ENCODE measurements at places on chromosomes 4 and X. TPM values are rescaled to one million over a fixed set of nuclear protein-coding genes. Genes with fewer than 3 reads are reported as not detected.

DNA sequence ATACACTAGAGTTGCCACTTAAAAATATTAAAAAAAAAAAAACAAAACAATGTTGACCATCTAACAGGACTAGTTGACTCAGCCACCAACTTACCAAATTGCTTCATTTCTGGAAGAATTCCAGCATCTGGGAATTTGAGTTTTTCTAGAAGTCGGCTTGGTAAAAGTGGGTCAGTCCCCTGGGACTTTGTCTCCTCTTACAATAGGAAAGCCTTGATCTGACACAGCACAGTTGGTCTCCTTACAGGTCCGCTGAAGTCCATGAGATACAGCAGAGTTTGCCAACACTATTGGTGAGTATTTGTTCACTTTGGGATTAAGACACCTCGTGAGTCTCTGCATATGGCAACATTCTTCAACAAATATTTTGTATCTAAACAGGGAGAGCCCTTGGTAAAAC is 18.2 kb upstream of the DDIT4L start:
- DNase-seq, result no peak

DNA sequence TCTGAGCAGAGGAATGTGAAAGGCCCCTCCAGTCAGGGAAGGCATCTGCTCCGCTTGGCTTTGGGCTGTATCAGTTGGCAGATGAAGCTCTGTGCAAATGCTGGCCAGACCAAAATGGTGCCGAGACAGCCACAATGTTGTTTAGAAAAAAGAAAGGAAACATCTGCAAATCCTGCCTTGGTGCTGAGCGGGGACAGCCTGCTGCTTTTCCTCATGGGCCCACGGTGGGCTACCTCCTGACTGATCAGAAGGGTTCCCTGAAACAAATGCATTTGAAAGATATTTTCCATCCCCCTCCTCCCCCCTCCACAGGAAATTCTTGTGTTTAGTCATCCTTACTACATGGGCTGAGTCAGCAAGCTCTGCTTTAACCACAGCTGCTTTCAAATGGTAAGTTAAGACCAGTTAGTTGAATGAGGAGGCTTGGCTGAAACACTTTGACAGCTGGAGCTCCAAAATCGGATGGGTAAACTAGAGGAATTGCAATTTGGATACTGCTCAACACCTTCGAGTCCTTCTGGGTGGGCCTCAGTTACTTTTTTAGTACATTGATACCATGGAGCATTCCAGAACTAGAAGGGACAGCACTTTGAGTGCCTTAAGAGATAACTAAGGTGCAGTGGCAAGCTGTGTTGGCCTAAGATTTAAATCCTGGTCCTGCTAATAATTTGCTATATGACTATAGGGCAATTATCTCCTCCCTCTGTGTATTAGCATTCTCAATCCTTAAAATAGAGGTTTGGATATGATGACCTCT is 36.0 kb downstream of the PLAC1 start:
- DNase-seq, result no peak

- no peak for DNase-seq
These were observed 32.8 kb upstream of the MAML3 start for GRCh38 chr4:140186651-140187315.

DNA sequence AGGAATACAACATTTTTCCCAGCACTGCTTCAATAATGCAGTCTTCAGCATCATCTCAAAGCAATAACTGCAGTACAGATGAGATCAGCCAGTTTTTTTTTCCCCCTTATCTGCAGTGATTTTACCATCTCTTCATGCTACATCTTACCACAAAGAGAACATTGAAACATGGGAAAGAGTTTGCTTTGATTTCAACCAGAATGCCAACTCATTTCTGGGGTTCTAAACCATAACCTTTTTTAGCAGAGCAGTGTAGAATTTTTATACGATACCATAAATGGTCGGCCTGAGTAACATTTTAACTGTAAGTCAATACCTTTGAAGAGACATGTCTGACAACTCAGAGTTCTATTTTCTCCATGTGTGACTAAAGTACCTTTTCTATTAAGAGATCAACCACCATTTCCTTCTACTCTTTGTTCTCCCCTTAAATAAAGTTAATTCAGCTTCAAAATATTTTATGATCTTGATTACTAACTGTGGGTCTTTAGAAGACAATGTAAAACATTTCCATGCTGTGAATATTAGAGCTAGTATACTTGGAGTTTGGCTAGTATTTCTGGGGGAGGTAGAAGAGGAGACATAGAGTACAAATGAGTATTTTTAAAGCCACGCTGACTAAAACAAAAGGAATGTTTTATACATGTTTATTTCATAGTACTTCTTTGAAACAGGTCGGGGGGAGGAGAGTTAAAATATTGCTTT is 69.1 kb downstream of the TET2 start:
- no peak for DNase-seq

- no peak for DNase-seq
These were observed 18.4 kb downstream of the MAGEB17 start for GRCh38 chrX:16185725-16186136.

AREG gene
- total RNA-seq, result 6.0 TPM

GRCh38 chr4:13872155-13872554 is 244.6 kb upstream of the BOD1L1 start:
- no peak for DNase-seq

HPGDS gene
- 7.5 TPM for total RNA-seq

- no peak for DNase-seq
These were observed 555.4 kb downstream of the STPG2 start for GRCh38 chr4:97587912-97588311.

- DNase-seq, result no peak
These were observed 7.4 kb downstream of the RAB33A start for GRCh38 chrX:130179170-130179569.

CT45A1 gene
- not detected for total RNA-seq

DNA sequence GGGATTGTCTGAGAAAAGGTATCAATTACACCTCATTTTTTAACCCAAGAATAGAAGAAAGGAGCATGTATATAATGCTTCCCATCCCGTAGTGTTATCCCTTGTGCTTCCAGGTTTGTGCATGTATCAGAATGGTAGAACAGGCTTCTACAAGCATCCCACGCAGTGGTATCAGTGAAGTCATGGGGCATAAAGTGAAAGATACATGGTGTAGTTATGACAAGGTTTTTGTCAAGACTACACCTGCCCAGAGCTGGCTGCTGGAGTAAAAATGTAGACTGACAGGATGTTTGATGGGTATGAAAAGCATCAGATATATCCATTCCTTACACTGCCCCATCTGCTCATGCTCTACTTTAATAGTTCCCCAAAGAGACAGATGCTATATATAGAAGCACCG is 9.5 kb downstream of the TLR1 start:
- no peak for DNase-seq

SLC10A6 gene
- total RNA-seq, result 3.6 TPM

NXT2 gene
- 6.0 TPM for total RNA-seq

GRCh38 chr4:8832113-8832915 is 39.3 kb downstream of the HMX1 start:
- peak; percentile 78 for DNase-seq

DNA sequence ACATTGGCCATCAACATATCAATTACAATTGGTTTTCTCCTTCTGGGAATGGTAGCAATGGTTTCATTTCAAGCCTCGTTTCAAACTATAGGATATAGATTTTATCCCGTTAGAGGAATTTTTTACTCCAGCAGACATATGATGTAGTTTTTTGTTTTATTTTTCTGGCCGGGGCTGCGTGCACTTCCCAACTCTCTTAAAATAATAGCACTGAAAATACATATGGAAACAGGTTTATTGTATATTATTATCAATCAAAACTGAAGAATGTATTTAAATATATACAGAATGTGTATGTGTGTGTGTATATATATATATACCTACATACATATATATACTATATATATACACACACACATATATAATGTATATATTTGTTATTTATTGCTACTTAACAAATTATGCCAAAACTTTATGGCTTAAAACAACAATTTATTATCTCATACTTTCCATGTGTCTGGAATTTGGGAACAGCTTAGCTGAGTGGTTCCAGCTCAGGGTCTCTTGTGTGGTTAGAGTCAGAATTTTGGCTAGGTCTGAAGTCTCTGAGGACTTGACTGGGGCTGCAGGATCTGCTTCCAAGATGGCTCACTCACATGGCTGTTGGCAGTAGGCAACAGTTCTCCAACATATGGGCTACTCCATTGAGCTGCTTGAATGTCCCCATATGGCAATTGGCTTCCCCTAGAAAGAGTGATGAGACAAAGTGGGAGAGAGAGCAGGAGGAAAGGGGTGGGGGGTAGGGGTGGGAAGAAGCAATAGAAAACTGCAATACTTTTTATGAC is 314.1 kb downstream of the PPP1R2C start:
- DNase-seq, result no peak

FAT4 gene
- total RNA-seq, result 22.8 TPM

DNA sequence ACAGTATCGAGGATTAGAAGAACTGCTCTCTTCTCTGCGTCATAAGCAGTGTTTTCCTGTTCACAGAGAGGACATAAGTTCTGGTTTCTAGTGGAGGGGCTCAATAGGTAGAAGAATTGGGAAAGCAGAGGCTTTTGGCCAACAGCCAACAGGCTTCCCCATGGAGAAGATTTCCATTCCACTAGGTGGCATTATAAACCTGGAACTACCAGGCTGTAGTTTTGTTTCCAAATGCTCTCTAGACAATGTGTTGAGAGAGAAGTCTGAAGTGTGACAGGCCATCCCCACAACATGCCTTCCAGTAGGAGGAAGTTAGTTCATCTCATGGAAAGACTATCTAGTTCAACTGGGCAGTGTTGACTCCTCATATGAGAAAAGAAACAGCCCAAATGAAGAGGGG is 63.8 kb upstream of the ANXA10 start:
- DNase-seq, result no peak

- DNase-seq, result no peak
These were observed 60.6 kb downstream of the ELOVL6 start for GRCh38 chr4:110137829-110138228.

ASB5 gene
- 2.5 TPM for total RNA-seq

MSX1 gene
- 20.8 TPM for total RNA-seq

ZNF185 gene
- 7.9 TPM for total RNA-seq

DNA sequence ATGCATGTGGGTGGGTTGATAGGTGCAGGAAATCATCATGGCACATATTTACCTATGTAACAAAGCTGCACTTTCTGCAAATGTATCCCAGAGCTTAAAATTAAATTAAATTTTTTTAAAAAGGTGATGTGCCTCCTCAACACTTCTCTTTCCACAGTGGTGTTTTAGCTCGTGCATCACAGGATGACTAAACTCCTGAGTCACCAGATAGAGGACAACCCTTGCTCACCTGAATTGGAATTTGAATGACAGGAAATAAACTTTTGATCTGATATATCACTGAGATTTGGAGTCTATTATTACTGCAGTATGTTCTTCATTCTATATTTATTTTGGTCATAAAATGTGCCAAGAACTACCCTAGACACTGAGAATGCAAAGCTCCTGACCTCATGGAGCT is 185.3 kb downstream of the MAPK10 start:
- DNase-seq, result no peak

- DNase-seq, result no peak
These were observed 28.7 kb upstream of the IL9R start for GRCh38 chrX:155968791-155969190.

DNA sequence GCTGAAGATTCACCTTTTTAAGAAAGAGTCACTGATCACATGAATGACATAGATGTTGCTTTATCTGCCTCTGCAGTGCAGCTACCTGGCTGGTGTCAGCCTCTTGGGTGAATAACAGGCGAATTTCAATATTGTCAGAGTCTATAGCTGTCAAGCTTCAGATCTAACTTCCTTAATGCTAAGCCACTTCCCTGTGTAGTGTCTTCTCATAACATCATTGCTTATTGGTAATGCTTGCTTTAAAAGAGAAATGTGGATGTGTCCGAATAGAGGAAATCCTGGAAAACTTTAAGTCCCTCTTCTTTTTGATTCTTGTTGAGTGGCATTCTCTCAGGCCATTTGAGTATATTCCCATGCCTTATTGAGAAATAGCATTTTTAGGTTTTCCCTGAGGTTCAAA is 7.3 kb upstream of the IGFBP7 start:
- no peak for DNase-seq

- no peak for DNase-seq
These were observed 96.8 kb downstream of the FNIP2 start for GRCh38 chr4:158865520-158866177.

CLDN2 gene
- not detected for total RNA-seq

- DNase-seq, result no peak
These were observed 151.8 kb downstream of the SLC7A11 start for GRCh38 chr4:138090150-138090917.

- no peak for DNase-seq
These were observed 227.6 kb upstream of the PPP1R2C start for GRCh38 chrX:43005561-43005960.

Data from posterior vena cava (tissue), 2 donors.